ENCODE measurements at places on chromosomes 4 and X.

DNA sequence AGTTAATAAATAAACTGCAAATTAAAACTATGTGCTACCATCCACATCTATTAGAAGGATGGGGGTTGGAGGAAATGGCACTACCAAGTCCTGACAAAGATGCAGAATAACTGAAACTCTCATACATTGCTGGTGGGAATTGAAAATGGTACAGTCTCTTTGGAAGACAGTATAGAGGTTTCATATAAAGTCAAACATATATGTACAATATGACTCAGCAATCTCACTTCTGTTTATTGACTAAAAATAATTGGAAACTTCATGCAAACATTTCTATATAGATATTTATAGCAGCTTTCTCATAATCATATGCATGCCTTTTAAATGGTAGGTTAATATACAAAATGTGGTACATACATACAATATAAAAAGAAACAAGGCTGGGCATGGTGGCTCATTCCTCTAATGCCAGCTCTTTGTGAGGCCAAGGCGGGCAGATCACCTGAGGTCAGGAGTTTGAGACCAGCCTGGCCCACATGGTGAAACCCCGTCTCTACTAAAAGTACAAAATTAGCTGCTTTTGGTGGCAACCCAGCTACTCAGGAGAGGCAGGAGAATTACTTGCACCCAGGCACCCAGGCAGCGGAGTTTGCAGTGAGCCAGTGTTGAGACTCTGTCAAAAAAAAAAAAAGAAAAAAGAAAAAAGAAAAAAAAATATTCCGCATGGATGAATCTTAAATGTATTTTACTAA, 225.0 kb upstream of the CXXC4 start:
- DNase-seq = no peak

DNA sequence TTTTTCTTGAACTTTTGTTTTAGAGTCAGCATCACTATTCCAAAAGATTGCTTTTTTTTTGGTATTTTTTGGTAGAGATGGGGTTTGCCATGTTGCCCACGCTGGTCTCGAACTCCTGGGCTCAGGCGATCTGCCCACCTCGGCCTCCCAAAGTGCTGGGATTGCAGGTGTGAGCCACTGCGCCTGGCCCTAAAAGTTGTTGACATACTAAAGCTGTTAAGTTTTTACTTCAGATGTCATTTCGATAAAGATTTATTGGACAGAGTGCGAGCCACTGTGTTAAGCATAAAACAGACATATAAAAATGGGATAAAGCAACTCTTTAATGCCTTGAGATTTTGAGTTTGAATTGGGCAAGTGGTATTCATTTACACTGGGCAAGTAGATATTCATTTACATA, 28.3 kb downstream of the USO1 start:
- DNase-seq = no peak

DNA sequence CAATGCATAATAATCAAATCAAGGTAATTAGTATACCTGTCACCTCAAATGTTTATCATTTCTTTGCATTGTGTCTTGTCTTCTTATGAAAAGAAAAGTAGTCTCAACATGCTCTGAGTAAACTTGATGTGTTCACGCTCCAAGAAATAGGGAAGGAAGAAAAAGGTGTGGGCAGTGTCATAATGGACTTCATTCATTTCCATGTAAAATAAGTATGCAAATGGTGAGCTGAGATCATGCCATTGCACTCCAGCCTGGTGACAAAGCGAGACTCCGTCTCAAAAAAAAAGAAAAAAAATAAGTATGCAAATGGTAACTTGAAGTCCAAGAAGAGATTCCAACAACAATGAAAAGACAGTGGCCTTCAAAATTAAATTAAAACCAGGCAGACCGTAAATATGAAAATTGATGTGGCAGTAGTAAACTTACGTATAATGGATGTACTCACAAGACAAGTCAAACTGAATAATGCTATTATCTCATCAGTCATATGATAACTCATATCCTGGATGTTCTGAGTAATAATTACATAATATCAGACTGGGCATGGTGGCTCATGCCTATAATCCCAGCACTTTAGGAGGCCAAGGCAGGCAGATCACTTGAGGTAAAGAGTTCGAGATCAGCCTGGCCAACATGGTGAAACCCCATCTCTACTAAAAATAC, 6.0 kb upstream of the CWH43 start:
- no peak for DNase-seq

DNA sequence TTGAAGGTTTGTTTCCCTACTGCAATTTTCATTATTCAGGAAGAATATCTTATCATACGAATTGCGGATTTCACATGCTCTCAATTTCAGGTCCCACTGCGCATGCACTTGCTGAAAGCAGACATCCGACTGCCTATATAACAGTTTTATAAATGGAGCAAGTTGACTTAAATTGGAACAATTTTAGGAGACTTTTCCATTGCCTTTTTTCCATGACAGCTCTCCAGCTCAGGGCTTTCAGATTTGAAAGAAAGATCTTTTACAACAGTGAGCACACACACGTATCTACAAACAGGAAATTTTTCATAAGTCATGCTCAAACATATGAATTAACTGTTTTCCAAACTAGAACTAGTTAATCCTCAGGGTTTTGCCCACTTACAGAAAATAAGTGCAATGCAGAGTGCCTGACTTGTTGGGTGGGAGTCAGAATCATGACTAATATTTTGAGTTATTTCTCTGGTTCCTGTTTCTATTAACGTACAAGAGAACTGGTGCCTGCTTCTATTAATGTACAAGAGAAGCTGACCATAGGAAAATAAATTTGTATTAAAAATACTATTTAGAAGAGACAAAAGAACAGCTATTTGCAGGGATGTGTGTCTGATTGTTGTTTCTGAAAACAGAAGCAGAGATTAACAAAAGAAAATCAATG, 137.9 kb downstream of the GPC3 start:
- no peak for DNase-seq

DNA sequence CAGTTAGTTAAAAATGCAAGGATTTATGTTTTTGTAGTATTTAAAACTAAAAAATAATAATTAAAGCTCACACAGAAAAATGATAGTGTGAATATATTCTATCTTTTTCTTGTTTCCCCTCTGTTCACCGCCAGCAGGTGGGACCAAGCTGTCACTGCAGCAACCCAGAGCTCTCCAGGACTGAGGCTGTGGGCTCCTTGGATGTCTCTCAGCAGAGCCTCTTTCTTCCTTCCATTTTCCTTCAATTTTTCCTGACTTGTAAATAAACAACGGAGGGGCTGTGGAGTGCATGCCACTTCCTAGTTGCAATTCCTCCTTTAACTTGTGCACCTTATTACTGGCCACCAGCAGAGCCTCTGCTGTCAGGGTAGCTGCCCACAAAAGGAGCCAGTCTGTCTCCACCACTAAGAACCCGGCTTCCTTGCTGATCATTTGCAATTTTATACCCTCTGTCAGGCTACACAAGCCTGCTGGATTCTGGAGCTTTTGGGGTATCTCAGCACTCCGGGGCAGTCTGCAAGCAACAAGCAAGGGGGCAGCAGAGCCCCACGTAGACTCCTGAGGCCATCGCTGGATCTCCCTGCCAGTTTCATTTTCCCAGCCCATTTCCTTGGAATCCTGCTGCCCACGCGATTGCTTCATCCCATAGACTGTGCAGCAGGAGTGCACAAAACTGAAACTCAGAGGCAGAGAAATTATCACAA, 1467.4 kb downstream of the C4orf33 start:
- DNase-seq = no peak

DNA sequence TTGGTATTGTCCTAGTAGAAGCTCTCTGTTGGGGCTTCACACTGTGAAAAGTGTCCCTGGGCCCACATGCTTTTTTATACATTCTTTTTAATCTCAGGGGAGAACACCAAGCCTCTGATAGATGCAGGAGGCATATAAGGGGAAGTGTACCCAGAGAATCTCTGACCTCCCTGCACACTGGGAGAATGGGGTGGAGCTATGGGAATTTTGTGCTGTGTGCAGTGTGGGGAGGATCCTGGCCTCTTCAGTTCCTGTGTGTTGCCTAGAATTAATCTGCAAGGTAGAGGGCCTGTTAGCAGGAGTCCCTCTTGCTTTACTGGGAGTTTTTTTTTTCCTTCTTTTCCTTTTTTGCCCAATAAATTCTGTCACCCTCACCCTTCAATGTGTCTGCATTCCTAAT, 49.2 kb upstream of the SPIN4 start:
- no peak for DNase-seq

GRCh38 chr4:48275686-48276085, 6.0 kb upstream of the TEC start:
- DNase-seq = no peak

All from stimulated activated CD8-positive, alpha-beta memory T cell treated with anti-CD3 and anti-CD28 coated beads, Interleukin-15, amount 100 ng/mL, for 24 hours (primary cell).